Cardiac septum (tissue), 1 donor: ENCODE measurements at places on chromosomes 7 and 10.
A peak's percentile ranks its signal among the peaks of the same experiment; 100 is the strongest.

DNA sequence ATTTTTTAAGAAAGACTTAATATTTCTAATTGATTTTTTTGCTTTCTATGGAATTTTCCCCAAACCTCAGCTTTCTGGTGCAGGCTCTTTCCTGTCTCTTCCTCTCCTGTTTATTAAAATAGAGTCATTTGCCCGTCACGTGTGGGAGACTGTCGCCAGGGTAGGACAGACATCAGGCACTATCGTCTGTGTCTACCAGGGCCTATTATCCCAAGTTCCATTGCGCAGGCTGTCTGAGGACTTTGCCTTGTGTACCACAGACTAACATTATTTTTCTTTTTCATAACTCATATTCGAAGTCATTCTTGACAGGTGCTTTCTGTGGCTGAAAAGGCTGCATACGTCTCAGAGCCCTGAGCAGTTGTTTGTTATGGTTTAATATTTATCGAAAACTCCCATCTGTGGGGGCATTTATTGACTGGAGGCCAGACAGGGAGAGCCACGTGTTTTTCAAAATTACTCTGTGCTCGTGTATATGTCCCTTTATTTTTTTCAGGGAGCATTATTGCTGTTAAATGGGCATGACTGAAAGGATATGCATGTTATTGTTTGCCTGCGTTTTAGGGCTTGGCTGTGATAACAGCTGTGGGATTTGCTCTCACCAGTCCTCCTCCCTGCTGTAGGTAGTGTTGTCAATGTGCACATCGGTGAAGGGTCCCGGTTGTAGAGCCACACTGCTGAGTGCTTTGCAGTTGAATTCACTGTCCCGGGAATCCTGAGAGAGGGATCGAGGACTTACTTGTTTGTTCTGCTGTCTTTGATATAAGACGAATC is 89.8 kb downstream of the CAMK1D start:
- no peak for DNase-seq

DNA sequence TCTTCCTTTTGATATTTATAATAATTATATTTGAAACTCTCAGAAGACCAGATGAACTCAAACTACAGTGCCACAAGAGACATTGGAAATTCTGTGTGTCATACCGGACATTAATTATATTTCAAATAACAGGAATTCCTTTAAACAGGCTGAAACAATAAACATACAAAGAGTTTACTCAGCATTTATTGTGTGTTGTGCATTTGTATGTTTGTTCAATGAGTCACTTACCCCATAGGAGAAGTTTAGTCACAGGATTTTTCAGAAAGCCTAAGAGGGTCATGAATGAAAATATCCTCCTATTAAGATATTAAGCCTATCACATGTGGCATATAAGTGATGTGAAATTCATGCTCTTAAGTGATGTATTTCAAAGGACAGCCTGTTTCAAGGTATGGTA is 566.8 kb downstream of the CNTNAP2 start:
- no peak for DNase-seq

GRCh38 chr7:70392877-70393435 is 739.0 kb upstream of the GALNT17 start:
- DNase-seq, result no peak

- DNase-seq, result no peak
Observed at GRCh38 chr7:128053991-128054390, 22.8 kb upstream of the LRRC4 start.

DNA sequence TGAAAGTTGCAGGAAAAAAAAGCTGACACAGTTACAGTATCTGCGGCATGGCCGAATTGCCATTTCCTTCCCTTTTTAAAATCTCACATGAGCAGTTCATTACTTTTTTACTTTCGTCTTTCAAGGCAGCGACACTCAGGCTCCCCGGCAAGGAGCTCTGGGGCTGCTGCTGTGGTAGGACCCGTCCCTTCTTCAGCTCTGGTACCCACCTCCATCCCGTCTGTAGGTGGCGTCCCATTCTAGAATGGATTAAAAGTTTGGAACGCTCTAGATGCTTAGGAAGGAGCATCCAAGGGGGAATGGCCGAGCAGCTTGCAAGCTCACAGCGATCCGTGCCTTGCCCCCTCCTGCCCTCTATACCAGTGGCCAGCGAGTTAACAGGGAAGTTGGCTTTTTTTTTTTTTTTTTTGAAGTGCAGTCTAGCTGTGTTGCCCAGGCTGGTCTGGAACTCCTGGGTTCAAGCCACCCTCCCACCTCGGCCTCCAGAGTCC is 22.8 kb upstream of the TTYH3 start:
- DNase-seq, result no peak

- no peak for DNase-seq
Observed at GRCh38 chr7:100191775-100192174, 14.1 kb downstream of the STAG3 start.

GRCh38 chr7:122014697-122015096 is 129.4 kb downstream of the AASS start:
- no peak for DNase-seq

DNA sequence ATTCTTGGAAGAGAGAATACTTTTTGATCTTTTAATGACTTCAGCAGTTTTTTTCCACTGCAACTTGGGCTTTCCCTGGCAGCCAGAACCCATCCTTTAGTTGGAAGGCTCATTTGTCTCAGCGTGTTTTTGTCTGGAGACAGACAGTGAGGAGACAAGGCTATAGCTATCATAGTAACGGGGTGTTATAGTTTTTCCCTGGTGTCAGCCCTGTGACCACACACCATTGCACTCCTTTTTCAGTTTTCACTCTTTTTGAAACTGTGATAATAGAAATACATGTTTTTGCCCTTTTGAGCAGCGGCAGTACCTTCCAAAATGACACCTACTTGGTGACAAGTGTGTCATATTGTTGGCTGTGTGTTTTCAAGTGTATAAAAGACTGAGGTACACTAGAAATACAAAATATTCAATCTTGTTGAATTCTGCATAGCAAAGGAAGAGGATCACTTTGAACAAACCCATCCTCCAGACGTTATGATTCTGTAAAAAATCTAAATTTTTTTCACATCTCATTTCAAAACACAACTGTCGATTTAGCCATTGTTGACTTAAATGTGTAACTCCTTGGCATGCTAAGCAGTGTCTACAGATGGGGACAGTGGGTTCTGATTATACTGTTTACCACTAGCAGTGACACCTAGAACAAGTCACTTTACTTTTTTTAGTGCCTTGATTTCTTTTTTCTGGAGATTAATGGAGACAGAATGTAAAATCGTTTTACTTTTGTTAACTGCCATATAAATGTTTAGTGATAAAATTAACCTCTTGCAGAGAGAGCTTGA is 130.1 kb downstream of the EXOC4 start:
- DNase-seq, result no peak

DNA sequence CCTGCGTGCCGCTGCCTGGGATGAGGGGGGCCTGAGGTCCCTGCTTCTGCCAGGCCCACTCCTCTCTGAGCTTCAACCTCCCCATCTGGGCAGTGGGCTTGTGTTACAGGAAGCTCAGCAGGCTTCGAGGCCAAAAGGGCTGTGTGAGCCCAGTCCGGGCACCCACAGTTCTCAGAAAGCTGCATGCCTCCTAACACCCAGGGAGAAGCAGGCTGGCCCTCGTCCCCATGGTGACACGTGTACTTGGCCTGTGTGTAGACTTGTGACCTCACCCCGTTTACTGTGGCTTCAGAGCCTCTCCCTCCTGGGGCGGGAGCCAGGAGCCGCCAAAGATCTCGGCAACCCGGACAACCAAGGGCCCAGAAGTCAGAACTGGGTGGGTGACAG is 2.2 kb upstream of the GRIFIN start:
- DNase-seq, result no peak

- no peak for DNase-seq
Observed at GRCh38 chr7:142181966-142182365, 70.4 kb downstream of the MGAM2 start.

- no peak for DNase-seq
Observed at GRCh38 chr7:114554781-114555537, 140.3 kb downstream of the FOXP2 start.

DNA sequence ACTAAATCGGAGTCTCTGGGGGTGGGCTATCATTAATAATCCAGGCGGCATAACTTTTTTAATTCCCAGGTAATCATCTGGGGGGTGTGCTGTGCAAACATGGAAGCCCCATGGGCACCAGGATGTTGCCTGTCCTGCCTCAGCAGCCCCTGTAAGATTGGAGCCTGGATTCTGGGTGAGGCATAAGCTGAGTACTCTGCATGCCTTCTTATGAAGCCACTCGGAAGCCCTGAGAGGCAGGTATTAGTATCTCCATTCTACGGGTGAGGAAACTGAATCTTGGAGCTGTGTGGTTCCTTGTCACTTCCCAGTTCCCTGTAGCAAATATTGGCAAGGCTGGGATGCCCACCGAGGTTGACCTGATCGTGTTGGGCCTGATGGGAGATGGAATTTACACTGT is 7.4 kb upstream of the OPN4 start:
- no peak for DNase-seq

- no peak for DNase-seq
Observed at GRCh38 chr7:149854611-149855360, 16.6 kb downstream of the ZNF862 start.

DNA sequence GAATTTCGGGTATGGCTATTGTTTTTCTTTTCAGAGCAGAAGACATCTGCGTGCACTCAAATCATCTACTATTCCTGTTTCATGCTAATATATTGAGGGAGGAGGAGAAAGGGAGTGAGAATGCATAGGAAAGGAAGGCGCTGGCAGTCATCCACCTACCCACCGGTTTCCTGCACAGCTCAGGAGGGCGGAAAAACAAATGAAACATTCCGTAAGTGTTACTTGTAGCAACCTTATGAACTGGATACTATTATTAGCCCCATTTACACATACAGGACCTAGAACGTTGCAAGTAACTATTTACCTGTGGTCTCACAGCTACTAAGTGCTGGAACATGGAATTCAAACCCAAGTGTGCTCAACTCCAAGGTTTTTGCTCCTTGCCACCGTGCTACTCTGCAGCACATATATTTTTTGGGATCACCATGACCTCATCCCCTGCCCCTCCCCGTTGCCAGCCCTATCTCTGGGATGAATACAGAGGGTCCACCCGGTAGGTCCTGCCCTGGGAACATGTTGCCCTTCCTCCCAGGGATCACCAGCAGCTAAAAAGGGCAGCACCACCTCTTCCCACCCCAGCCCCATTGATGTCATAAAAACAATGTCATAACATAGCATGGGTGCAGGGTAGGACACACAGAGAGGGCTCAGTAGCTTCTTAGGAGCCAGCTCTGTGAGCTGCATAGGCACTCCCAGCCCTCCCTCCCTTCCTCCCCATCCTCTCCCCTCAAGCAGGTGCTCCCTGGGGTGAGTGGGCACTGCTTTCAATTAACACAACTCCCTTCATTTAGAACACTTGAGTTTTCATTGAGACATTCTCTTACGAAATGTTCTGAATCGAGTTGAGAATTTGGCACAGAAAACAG is 16.9 kb downstream of the GFRA1 start:
- DNase-seq, result no peak

- no peak for DNase-seq
Observed at GRCh38 chr7:53609185-53609584, 573.8 kb downstream of the POM121L12 start.

- DNase-seq, result no peak
Observed at GRCh38 chr7:82755705-82756551, 312.4 kb upstream of the CACNA2D1 start.

DNA sequence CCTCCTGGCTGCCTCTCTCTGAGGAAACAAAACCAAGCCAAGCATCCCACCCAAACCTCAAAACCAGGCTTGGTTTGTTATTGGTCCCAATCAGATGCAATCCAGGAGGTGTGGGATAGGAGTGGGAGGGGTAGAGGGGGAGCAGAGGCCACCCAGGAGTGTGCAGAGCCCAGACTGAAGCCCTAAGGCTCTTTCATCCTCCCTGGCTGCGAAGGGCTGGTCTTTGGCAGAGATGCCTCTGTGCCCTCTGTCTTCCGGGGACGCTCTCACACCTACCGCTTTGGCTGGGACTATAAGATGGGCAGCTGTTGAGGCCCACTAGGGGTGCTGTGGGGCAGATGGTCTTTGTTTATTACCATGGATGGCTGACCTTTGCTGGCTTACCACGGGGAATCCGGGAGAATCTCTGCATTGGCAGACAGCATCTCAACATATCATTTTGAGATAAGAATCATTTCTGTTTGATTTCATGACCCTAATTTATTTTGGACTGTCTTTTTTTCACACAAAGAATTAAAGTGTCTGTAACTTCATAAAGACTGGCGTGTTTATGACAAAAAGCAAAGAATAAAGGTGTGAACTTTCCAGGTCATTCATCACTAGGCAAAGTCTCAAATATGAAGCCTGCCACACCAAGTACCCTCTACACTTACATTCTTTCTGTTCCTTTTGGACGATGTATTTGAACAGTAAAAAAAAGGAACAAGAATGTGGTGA is 6.5 kb upstream of the DENND2A start:
- peak; percentile 72 for DNase-seq

DNA sequence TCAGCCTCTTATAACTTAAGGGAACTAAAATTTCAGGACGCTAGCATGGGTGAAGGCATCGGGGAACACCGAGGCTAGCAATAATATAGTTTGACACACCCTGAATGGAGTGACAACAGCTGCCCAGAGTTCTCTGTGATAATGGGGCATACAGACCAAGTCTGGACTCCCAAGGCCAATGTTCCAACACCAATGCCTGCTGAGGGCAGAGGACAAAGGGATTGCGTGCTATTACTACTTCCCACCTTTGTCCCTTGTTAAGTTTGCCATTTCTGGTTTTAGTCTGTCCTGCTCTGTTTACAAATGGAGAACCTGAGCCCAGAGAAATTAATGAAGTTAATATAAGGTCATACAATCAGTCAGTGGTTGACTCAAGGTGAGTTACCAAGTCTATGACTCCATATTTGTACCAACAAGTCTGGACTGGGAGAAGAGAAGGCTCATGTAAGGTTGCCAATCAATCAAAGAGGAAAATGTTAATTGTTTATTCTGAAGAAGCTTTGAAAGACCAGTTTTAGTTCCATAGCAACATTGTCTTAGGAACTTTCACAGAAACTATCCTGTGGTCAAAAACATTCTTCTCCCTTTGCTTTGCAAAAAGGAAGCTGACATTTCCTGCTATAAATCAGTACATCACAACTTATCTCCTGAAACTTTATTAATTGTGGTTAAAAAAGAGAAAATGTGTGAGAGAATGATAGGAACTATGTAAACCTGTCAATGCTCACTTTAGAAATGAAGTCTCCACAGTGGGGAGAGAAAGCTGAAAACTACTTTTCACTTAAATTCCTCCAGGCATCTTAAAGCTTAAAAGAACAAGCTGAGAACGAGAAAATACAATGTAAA is 74.5 kb downstream of the CCDC6 start:
- DNase-seq, result no peak
